ENCODE measurements at places on chromosomes 4 and X.

GRCh38 chrX:119762718-119763117 is 4.3 kb downstream of the SOWAHD start:
- DNase-seq: no peak

DNA sequence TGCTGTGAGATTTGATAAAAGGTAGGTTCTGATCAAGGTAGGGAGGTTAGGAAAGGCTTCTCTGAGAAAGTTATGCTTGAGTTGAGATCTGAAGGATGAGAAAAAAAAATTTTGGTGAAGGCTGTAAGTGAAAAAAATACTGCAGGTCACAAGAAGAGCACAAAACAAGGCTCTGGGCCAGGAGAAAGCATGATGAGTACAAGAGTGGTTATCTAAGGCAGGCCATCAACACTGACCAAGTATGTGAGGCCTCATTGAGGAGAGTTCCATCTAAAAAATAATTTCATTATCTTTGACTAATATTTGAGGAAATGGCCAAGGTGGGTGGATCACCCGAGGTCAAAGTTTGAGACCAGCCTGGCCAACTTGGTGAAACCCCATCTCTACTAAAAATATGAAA is 71.6 kb upstream of the SLC4A4 start:
- no peak for DNase-seq

- DNase-seq: no peak
Measured at GRCh38 chrX:105823092-105823455, 735 bp downstream of the NRK start.

DNA sequence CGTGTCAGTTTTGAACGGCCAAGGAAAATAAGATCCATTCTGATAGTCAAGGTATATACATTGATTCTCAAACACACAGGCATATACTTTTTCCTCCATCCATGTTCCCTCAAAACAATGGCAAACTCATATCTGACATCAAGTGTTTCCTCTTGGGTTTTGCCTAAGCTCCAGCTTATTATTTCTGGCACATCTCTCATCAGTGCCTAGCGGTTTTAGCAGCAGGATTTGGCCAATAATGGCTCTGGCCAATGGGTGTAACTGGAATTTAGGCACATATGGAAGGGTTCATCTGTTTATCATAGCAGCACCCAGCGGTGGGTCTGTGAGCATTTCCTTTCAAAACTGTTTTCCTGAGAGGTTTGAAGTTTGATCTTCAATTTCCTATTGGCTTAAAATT is 161.6 kb upstream of the TLL1 start:
- no peak for DNase-seq

DNA sequence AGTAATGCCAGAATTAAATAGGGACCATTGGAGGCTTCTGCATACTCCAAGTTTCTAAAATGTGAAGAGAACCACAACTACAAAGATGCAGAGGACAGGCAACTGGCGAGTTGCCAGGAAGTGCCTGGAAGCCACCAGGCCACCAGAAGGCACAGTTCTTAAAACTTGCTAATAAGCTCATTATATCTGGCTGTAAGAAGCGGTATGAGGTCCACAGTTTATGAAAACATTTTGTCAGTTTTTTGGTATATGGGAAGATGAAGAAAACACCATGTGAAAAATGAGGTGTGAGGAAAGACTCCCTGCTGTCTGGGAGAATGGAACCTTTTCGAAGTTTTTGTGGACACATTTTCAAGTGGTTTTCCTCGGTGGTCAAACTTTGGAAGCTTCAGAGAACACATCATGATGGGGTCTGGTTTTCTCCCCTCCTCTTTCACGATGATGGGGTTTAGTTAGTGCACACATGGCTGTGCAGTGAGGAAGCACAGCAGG is 202.7 kb downstream of the NR3C2 start:
- DNase-seq: no peak

DNA sequence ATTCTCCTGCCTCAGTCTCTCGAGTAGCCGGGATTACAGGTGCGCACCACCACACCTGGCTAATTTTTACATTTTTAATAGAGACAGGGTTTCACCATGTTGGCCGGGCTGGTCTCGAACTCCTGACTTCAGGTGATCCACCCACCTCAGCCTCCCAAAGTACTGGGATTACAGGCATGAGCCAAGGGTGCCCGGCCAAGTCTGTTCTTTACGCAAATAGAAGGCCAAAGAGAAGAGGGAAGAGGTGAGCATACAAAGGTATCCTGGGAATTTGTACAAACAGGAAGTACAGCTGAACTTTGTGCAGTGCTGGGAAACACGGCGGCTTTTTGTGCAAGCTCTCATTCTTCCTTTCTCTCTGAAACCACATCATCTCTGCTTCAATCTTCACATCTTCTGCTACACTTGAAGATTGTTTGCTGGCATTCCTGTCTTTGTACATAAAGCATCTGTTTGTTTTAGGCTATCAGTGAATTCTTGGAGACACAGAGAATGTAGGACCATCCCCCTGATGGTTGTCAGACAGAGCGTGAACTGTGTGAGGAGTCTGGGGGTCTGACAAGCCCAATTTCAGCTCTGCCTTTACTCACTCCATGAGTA is 71.9 kb upstream of the PRSS48 start:
- DNase-seq: no peak

DNA sequence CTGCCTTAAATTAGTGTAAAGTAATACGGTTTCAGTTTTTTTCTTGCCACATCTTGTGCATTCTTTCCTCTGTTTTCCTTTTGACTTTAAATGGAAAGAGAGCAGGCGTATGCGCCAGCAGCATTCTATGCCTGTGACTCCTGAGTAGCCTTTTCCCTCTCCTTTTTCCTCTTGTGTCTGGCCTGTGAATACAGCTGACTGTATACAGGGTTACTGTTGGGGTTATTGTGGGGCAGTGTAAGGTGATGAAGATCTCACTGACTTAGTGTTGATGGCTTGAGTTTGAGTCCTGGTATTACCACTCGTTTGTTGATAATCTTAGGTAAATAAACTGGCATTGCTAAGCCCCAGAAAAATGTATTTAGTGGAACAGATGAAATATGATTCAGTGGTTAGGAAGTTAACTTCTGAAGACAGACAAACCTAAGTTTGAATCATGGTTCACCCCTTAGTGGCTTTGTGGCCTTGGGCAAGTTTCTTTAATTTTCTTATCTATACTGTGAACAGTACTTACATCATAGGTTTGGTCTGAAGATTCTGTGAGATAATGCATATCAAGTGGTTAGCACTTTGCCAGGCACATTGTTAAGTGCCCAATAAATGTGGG is 105.1 kb downstream of the FNIP2 start:
- no peak for DNase-seq

- no peak for DNase-seq
Measured at GRCh38 chr4:7368296-7368695, 66.4 kb downstream of the PSAPL1 start.

DNA sequence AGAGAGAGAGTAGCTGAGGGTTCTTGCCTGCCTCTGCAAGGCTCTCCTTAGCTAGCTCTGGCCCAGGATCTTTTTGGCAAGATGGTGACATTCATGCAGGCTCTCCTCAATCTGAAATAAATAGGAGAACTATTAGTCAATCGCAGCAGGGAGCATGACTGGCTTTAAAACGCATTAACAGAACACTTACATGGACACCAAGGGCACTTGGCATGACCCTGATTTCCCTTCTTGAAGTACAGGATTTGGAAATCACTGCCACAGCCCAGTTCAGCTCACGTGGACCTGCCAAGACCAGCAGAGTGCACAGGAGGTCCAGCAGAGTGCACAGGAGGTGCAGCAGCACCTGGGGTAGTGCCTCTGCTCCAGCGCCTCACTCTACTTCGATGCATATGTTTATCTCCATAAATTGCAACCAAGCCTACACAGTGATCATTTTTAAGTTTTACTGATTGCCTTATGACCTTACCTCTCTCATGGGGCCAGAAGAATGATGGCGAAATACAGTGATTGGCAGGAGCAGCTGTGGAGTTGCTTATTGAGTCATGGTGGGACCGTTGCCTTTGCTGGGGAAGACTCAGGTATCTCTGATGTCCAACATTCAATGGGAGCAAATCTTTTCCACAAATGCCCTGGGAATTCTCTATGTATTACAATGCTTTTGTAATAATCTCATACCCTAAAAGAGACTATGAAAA is 122.4 kb downstream of the SYNPO2 start:
- no peak for DNase-seq

DNA sequence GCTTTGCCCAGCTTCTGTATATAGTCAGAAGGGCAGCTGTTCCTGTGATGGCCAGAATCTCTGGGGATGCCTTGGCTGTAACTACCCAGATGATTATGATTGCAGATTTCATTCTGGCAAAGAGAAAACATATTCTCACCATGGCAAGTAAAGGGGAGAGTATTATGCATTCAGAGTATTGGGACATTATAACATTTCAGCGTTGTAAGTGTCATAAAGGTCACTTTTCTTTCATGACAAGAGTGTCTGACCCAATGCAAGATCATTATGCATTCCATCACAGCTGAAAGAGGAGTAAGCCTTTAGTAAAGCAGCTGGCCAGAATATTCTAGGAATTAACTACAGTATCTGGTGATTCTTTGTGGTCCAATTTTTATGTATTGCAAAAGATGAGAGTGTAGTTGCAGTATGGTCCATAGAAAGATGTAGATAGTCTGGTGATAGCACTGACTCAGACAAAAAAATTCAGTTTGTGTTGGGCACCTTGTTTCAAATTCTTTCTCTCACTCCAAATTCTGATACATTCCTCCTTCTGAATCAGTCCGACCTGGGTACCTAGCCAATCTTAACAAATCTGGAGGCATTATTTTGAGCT is 2366.3 kb downstream of the PCDH7 start:
- no peak for DNase-seq

DNA sequence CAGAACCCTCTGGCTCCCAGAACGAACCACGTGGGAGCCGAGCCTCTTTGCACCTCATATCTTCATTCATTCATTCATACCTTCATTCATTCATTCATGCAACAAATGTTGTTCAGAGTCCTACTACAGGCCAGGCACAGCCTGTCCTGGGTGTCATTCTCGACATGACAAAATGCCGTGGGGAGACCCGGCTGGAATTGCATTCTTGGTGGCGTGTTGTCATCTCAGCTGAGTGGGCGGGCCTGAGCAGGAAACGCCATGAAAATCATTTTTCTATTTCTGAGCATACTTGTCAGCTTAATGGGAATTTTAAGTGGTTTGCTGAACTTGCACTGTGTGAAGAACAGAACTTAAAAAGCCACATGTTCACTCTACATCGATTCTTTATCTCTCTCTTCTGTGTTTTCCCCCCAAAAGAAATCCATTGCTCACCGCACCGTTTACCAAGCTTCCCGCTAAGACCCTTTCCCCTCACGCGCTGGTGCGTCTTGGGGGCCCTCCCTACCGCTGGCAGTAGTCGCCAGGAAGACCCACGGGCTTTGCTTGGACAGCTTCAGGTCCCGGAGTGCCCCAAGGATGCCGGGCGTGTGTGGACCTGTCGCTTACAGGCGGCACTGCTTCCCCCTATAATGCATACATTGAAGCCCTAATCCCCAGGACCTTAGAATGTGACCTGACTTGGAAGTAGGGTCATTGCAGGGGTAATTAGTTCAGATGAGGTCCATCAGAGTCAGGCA is 41.6 kb upstream of the HMX1 start:
- DNase-seq: no peak

GRCh38 chr4:187606581-187606980 is 389.0 kb upstream of the ZFP42 start:
- no peak for DNase-seq

DNA sequence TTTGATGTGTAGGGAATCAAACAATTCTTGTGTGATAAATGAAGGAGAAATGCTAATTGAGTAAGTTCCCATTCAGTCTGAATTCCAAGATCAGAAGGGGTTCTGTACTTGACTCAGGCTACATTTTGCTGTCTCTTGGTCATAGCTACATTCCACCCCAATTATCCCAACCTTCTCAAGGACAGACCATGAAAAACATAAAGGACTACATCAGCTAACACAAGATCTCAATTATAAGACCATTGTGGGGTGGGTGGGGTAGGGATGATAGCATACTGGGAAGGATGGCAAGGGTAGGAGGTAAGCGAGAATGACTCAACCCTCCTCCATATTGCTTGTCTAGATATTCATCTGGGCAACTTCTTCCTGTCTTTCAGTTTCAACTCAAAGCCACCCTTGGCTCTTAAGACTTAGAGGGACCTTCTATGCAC is 87.4 kb upstream of the ETNPPL start:
- DNase-seq: no peak

DNA sequence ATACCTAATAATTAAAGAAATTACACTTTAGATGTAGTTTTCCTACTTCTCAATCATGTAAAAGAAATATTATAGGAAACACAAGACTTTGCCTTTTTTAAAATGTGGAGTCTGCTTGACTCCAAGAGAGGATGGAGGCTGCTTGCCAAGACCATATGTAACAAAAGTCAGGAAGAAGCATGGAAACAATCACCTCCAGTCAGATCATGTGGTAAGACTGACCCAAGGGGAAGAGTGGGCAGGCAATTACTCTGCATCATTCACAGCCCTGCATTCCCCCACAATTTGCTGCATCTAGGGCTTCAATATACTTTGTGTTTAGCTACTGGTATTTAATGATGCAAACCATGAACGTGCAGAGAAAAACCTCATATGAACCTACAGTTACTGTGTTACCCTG is 78.0 kb upstream of the RXFP1 start:
- DNase-seq: no peak

DNA sequence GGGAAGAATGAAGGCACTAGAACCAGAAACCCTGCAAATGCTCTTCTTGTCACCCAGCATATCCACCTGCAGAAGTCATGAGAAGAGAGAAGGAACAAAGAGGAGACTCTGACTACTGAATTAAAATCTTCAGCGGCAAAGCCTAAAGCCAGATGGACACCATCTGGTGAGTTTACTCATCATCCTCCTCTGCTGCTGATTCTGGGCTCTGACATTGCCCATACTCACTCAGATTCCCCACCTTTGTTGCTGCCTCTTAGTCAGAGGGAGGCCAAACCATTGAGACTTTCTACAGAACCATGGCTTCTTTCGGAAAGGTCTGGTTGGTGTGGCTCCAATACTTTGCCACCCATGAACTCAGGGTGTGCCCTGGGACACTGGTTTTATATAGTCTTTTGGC is 181.7 kb downstream of the AR start:
- DNase-seq: no peak

DNA sequence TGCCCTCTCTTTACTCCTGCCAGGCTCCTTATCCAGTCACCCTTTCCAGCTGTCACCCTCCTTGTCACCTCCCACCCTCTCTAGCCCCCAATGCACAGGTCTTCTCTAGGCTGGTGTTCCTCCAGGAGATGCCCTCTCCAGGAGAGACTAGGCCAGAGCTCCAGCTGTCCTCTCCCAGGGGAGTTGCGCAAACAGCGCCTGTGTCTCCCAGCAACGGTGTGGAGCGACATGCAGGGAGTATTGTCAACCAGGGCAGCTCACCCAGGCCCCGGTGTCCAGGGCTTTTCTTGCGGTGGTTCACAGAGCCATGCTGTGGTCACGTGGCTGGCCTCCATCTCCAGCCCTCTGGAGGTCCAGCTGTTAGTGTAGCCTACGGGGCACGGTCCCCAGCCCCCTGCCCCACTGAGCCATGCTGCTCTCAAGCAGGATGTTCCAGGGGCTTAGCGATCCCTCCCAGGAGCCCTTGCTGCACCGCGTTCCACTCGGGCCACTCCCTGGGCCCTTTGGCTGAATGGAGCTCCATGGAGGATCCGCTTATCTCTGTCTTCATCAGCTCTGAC is 34.8 kb downstream of the CCNQ start:
- no peak for DNase-seq

- no peak for DNase-seq
Measured at GRCh38 chr4:98659106-98659592, 738 bp upstream of the TSPAN5 start.
